ENCODE measurements at places on chromosomes 5 and 9.

- H3K27me3 ChIP-seq, result no peaks in the 10 kb centered on the region
- no peaks in the 10 kb centered on the region for H3K36me3 ChIP-seq
- no peaks in the 10 kb centered on the region for H3K4me1 ChIP-seq
- no peak overlapping the region for H3K27ac ChIP-seq
- no peak overlapping the region for H3K4me3 ChIP-seq
- DNase-seq, result no peak
Observed at GRCh38 chr5:4907571-4907970, 232.6 kb upstream of the ADAMTS16 start.

GRCh38 chr9:94928691-94929368, 202.3 kb downstream of the AOPEP start:
- H3K36me3 ChIP-seq, result no peaks in the 10 kb centered on the region
- DNase-seq, result no peak
- no peaks in the 10 kb centered on the region for H3K4me1 ChIP-seq
- no peak overlapping the region for H3K27ac ChIP-seq
- no peaks in the 10 kb centered on the region for H3K27me3 ChIP-seq

GRCh38 chr5:14284392-14285148, 141.4 kb downstream of the TRIO start:
- H3K4me1 ChIP-seq, result no peaks in the 10 kb centered on the region
- no peak overlapping the region for H3K4me3 ChIP-seq
- no peaks in the 10 kb centered on the region for H3K36me3 ChIP-seq

DNA sequence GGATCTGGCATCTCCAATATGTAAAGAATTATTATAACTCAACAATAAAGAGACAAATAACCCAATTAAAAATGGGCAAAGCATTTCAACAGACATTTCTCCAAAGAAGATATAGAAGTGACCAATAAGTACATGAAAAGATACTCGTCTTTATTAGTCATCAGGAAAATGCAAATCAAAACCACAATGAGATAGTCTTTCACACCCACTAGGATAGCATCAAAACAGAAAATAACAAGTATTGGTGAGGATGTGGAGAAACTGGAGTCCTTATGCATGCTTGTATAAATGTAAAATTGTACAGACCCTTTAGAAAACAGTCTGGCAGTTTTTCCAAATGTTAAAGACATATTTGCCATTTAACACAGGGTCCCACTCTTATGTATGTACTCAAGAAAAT, 39.1 kb upstream of the ITGA1 start:
- H3K4me3 ChIP-seq, result peak overlapping the region; percentile 54
- H3K27me3 ChIP-seq, result peaks cover 20% of the 10 kb centered on the region
- peaks cover 14% of the 10 kb centered on the region for H3K36me3 ChIP-seq
- H3K27ac ChIP-seq, result peak overlapping the region; percentile 4

GRCh38 chr9:133023117-133023890, 7.5 kb upstream of the GTF3C5 start:
- no peaks in the 10 kb centered on the region for H3K27me3 ChIP-seq
- no peak overlapping the region for H3K27ac ChIP-seq
- H3K36me3 ChIP-seq, result no peaks in the 10 kb centered on the region
- DNase-seq, result peak; percentile 59

GRCh38 chr9:14170392-14170931, 143.5 kb downstream of the NFIB start:
- DNase-seq, result no peak
- H3K36me3 ChIP-seq, result no peaks in the 10 kb centered on the region
- no peak overlapping the region for H3K4me3 ChIP-seq
- H3K27me3 ChIP-seq, result no peaks in the 10 kb centered on the region
- H3K27ac ChIP-seq, result no peak overlapping the region
- no peaks in the 10 kb centered on the region for H3K4me1 ChIP-seq

DNA sequence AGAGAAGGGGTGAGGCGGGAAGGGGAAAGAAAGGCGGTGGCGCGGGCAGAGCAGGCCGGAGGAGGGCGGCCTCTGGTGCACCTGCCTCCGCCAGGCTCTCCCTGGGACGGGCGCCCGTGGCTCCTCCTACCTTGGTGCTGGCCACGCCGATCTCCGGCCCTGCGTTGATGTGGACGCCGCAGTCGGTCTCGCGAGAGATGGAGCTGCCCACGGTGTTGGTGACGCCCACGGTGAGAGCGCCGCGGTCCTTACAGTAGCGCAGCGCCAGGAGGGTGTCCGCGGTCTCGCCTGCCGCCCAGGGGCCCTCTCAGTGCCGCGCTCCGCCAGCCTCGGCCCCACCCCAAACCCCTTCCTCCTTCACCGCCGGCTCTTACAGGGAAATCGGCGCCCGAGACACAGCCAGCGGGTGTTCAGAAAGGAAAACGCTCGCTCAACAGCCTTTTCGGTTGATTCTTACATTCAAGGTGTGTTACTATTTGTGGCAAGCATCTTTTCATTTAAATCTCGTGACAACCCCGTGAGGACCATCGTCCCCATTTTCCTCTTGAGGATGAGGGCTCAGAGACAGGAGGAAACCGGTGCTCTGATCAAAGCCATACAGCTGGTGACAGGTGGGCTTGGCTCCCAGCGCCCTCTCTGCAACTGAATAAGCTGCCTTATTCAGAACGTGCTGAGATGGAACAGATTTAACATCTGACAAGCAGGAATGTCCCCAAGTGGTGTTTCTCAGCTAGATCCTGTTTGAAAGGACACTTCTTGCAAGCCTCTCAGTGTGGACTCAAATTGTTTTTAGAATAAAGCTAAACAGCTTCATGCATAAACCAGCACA, 22.0 kb upstream of the MAPK9 start:
- no peak overlapping the region for H3K4me3 ChIP-seq
- no peak for DNase-seq
- no peaks in the 10 kb centered on the region for H3K36me3 ChIP-seq
- H3K27ac ChIP-seq, result no peak overlapping the region
- H3K27me3 ChIP-seq, result no peaks in the 10 kb centered on the region

Data from T-helper 2 cell treated with Interferon-gamma antibody and Interleukin-4, amounts not matched to agents 5 μg/mL and 100 μg/mL, for 36 hours (primary cell).